Activated naive CD4-positive, alpha-beta T cell treated with anti-CD3 and anti-CD28 coated beads, Interleukin-2, amount 50 U/mL, for 72 hours (primary cell): ENCODE measurements at places on chromosomes 3 and 15. TPM values are rescaled to one million over a fixed set of nuclear protein-coding genes. Genes with fewer than 3 reads are reported as not detected.

The INSYN1 gene
- total RNA-seq, result not detected

The WNT5A gene
- not detected for total RNA-seq

The KIF9 gene
- 4.0 TPM for total RNA-seq

The KNL1 gene
- 36.9 TPM for total RNA-seq

The DPPA2 gene
- total RNA-seq, result not detected

The GOLGA8T gene
- 0.14 TPM for total RNA-seq

The CMTM8 gene
- 9.5 TPM for total RNA-seq

The KCNAB1 gene
- total RNA-seq, result not detected

The TMEM207 gene
- not detected for total RNA-seq

The SCAMP5 gene
- total RNA-seq, result 3.7 TPM

The CPA3 gene
- total RNA-seq, result not detected

The SPRED1 gene
- 0.05 TPM for total RNA-seq

The XCR1 gene
- not detected for total RNA-seq

The CCDC39 gene
- total RNA-seq, result not detected

The CCR9 gene
- not detected for total RNA-seq

The SPSB4 gene
- total RNA-seq, result not detected

The CCDC12 gene
- total RNA-seq, result 55.2 TPM

The C3orf70 gene
- 0.06 TPM for total RNA-seq

The BSN gene
- 0.20 TPM for total RNA-seq

The HIGD2B gene
- total RNA-seq, result 0.27 TPM

The GP5 gene
- total RNA-seq, result 0.58 TPM

The GPR176 gene
- 0.41 TPM for total RNA-seq

The CNTN3 gene
- not detected for total RNA-seq

The PIF1 gene
- total RNA-seq, result 47.5 TPM

The CCRL2 gene
- 0.72 TPM for total RNA-seq

The SLC24A1 gene
- total RNA-seq, result 11.0 TPM

The MYZAP gene
- total RNA-seq, result not detected

The P3H2 gene
- total RNA-seq, result not detected

The SLC51B gene
- not detected for total RNA-seq

The CRYGS gene
- 3.9 TPM for total RNA-seq

The TGM4 gene
- not detected for total RNA-seq

The EFCC1 gene
- total RNA-seq, result 0.18 TPM

The BFSP2 gene
- not detected for total RNA-seq

The HEMK1 gene
- total RNA-seq, result 69.7 TPM

The SLC35G2 gene
- 1.9 TPM for total RNA-seq

The LIPH gene
- total RNA-seq, result not detected

The SLC25A26 gene
- 32.6 TPM for total RNA-seq

The ZPLD1 gene
- not detected for total RNA-seq

The SPTBN5 gene
- total RNA-seq, result 0.55 TPM

The CFAP44 gene
- total RNA-seq, result 0.71 TPM

The TUSC7 gene
- total RNA-seq, result not detected

The BNIP2 gene
- 49.1 TPM for total RNA-seq

The NEK11 gene
- 2.2 TPM for total RNA-seq
